Vein endothelial cell (primary cell): ENCODE measurements at places on chromosomes 4 and X. TPM values are rescaled to one million over a fixed set of nuclear protein-coding genes. Genes with fewer than 3 reads are reported as not detected.

ZNF674 gene
- total RNA-seq, result 5.5 and 6.2 TPM in 2 replicates

ARHGEF6 gene
- total RNA-seq, result 5.7 and 7.8 TPM in 2 replicates

ODAPH gene
- total RNA-seq, result not detected in 2 replicates

SPACA5 gene
- not detected in 2 replicates for total RNA-seq

BGN gene
- total RNA-seq, result 71.8 and 339 TPM in 2 replicates

C4orf50 gene
- not detected in 2 replicates for total RNA-seq

HSFX3 gene
- total RNA-seq, result not detected in 2 replicates

CSAG1 gene
- not detected in 2 replicates for total RNA-seq

DMRTC1 gene
- not detected in 2 replicates for total RNA-seq

ALB gene
- not detected in 2 replicates for total RNA-seq

GSX2 gene
- not detected in 2 replicates for total RNA-seq

DOK7 gene
- not detected in 2 replicates for total RNA-seq

TEX13D gene
- total RNA-seq, result not detected in 2 replicates
